Kasumi-1 (cell line): ENCODE measurements at places on chromosomes 3 and 15.
A peak's percentile ranks its signal among the peaks of the same experiment; 100 is the strongest.

- no peak for DNase-seq
Measured at GRCh38 chr3:130779031-130779430, 32.4 kb upstream of the PIK3R4 start.

- DNase-seq: no peak
Measured at GRCh38 chr3:99576904-99577559, 61.4 kb upstream of the COL8A1 start.

GRCh38 chr3:150483226-150483625, 63.1 kb downstream of the SERP1 start:
- no peak for DNase-seq

DNA sequence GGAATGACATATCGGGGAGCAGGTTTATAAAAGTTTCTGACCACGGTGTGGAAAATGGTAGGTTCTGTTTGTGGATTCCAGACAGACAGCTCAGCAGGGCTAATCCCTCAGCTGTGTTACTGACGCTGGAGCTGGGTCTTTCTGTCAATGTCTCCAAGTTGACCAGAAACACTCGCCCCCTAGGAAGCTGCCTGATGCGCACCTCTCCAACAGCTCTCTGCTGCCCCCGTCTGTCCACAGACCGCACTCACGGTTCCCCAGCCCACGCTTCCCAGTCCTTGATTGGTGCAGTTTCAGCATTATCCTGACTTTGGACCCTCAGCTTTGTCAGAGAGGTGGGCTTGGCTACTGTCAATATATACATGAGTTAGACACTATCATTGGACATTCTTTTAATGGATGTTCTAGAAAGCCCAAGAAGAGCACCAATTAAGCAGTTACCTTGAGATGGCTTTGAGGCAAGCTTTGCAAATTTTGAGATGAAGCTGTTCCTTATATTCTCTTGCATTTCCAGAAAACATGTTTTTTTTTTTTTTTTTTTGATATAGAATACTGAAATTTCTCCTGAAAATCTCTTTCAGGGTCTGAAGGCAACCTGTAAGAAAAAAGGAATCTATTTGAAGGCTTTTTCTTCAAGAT, 98.9 kb upstream of the TBC1D5 start:
- DNase-seq: peak; percentile 81

DNA sequence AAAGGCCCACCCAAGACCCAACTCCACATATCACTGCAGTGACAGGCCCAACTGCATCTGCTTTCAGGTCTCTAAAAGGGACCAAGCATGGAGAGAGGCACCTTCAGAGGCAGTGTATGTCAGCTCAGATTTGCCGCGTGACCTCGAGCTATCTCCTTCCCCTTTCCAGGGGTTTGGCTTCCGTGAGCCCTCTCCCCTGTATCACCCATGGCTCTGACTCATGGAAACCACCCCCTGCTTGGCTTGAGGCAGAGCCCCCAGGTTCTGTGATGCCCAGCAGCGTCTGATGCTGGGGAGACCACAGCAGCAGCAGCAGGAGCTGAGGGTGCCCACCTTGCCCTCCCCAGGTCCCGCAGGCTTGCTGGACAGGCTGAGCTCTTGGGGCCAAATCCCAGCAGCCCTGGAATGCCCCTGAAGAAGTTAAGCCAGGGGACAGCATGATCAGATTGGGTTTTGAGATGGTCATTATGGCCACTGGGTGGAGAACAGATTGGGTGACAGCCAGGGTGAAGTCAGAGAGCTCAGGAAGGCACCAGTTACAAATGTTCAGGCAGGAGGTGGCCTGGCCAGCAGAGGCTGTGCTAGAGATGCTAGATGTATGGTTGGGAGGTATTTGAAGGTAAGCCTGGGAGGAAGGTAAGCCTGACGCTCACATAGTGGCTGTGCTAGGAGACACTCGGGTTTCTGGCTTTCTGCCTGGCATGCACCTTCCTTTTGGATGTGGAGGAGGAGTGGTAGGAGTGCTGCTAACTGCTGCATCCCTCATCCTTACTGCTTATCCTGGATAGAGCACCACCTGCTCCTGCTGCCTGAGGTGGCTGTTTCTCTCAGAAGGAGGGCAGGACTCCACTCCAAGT, 42.9 kb downstream of the FGD5 start:
- no peak for DNase-seq
